Heart right ventricle (tissue), 16 donors: ENCODE measurements at places on chromosomes 7 and 10. TPM values are rescaled to one million over a fixed set of nuclear protein-coding genes. Genes with fewer than 3 reads are reported as not detected.

- no peak overlapping the region for H3K4me3 ChIP-seq
- no peaks in the 10 kb centered on the region for H3K27me3 ChIP-seq
- no peaks in the 10 kb centered on the region for H3K4me1 ChIP-seq
- no peaks in the 10 kb centered on the region for H3K36me3 ChIP-seq
- H3K27ac ChIP-seq, result no peak overlapping the region
These were observed 46.3 kb downstream of the CUL2 start for GRCh38 chr10:35043796-35044344.

DNA sequence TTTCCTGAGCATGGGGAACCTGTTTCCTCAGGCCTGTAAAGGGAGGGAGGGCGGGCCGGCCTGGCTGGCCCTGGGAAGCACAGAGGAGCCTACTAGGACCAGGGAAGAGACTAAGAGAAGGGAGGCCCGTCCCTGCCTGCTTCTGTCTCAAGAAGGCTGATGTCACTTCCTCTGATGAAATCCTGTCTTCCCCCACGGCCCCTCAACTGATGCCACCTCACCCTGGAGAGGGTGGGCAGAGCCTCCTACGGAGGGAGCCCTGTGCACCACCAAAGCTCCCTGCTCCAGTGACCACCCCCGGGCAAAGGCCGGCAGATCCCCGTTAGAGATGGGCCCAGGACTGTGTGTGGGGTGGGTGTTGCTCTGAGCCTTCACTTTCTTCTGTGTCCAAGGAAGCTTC, 1.0 kb upstream of the PILRA start:
- no peaks in the 10 kb centered on the region for H3K4me1 ChIP-seq
- no peak overlapping the region for H3K4me3 ChIP-seq
- H3K36me3 ChIP-seq, result no peaks in the 10 kb centered on the region

- no peak for DNase-seq
- H3K27me3 ChIP-seq, result no peaks in the 10 kb centered on the region
- peaks cover 28% of the 10 kb centered on the region for H3K36me3 ChIP-seq
- H3K27ac ChIP-seq, result no peak overlapping the region
- H3K4me1 ChIP-seq, result no peaks in the 10 kb centered on the region
These were observed 44.4 kb downstream of the PARP12 start for GRCh38 chr7:140018125-140019043.

GRCh38 chr7:24786941-24787340, 29.7 kb upstream of the GSDME start:
- no peak overlapping the region for H3K4me3 ChIP-seq
- H3K27me3 ChIP-seq, result no peaks in the 10 kb centered on the region
- H3K27ac ChIP-seq, result no peak overlapping the region

DNA sequence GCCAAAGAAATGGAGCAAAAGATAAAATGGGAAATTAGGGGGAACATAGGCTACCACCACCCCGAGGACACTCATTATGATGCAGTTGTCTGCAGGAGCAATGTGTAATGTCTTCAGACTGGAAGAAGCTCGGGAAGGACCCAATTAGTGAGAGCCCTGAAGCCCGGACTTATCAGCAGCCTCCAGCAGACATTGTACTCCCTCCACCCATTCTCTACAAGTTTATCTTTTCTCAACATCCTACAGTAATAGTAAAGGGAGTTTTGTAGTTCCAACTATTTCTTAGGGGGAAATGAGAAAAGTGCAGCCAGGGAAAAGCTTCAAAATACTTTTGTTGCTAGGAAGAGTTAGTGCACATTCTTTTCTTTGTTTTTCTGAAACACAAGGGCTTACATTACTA, 657.3 kb upstream of the COBL start:
- no peak for DNase-seq
- H3K27ac ChIP-seq, result no peak overlapping the region
- H3K36me3 ChIP-seq, result no peaks in the 10 kb centered on the region
- no peaks in the 10 kb centered on the region for H3K4me1 ChIP-seq

- DNase-seq, result no peak
- no peak overlapping the region for H3K27ac ChIP-seq
- no peak overlapping the region for H3K4me3 ChIP-seq
- peaks cover 47% of the 10 kb centered on the region for H3K4me1 ChIP-seq
These were observed 7.4 kb upstream of the TTYH3 start for GRCh38 chr7:2624293-2624886.

GRCh38 chr10:69213591-69214311, 6.4 kb upstream of the HKDC1 start:
- no peak overlapping the region for H3K27ac ChIP-seq
- H3K4me1 ChIP-seq, result no peaks in the 10 kb centered on the region
- DNase-seq, result no peak
- H3K27me3 ChIP-seq, result no peaks in the 10 kb centered on the region

Gene NPY
- total RNA-seq, result not detected

Gene SRRM3
- total RNA-seq, result 11.2 TPM

Gene PIP
- not detected for total RNA-seq

DNA sequence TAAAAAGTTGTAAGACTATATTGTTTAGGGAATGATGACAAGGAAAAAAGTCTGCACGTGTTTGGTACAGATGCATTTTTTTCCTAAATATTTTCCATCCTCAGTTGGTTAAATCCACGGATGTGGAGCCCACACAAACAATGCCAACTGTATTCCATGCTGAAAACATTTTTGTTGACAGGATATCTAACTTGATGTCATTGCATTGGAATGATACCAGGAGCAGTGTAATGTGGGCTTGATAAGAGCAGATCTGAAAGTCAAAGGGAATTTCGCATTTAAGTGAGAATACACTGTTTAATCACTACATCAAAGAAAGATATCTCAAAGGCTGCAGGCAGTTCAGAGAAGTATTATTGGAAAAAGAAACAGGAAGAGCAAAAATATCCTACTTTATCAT, 49.5 kb upstream of the TMEM140 start:
- no peaks in the 10 kb centered on the region for H3K27me3 ChIP-seq
- no peak for DNase-seq
- H3K36me3 ChIP-seq, result no peaks in the 10 kb centered on the region

- no peak overlapping the region for H3K4me3 ChIP-seq
- H3K27me3 ChIP-seq, result no peaks in the 10 kb centered on the region
- H3K36me3 ChIP-seq, result no peaks in the 10 kb centered on the region
These were observed 152.3 kb downstream of the SDK1 start for GRCh38 chr7:3453398-3453797.

GRCh38 chr10:78785066-78785465, 283.7 kb upstream of the ZMIZ1 start:
- H3K27me3 ChIP-seq, result no peaks in the 10 kb centered on the region
- no peak overlapping the region for H3K27ac ChIP-seq
- no peak for DNase-seq
- H3K4me1 ChIP-seq, result peaks cover 19% of the 10 kb centered on the region
- H3K36me3 ChIP-seq, result no peaks in the 10 kb centered on the region
- H3K4me3 ChIP-seq, result no peak overlapping the region

- no peaks in the 10 kb centered on the region for H3K36me3 ChIP-seq
- no peak for DNase-seq
- no peaks in the 10 kb centered on the region for H3K27me3 ChIP-seq
- no peak overlapping the region for H3K27ac ChIP-seq
- H3K4me1 ChIP-seq, result peaks cover 34% of the 10 kb centered on the region
These were observed 385.6 kb upstream of the NPVF start for GRCh38 chr7:25613912-25614311.

Gene TLL2
- 8.7 TPM for total RNA-seq

- H3K4me3 ChIP-seq, result no peak overlapping the region
- DNase-seq, result no peak
- no peaks in the 10 kb centered on the region for H3K36me3 ChIP-seq
- no peak overlapping the region for H3K27ac ChIP-seq
These were observed 108.6 kb downstream of the SRI start for GRCh38 chr7:88111140-88111743.

- H3K36me3 ChIP-seq, result no peaks in the 10 kb centered on the region
- H3K27me3 ChIP-seq, result no peaks in the 10 kb centered on the region
- no peak for DNase-seq
- peaks cover 40% of the 10 kb centered on the region for H3K4me1 ChIP-seq
These were observed 34.2 kb upstream of the ANKRD2 start for GRCh38 chr10:97538411-97538810.

Gene SPDYE11
- not detected for total RNA-seq

DNA sequence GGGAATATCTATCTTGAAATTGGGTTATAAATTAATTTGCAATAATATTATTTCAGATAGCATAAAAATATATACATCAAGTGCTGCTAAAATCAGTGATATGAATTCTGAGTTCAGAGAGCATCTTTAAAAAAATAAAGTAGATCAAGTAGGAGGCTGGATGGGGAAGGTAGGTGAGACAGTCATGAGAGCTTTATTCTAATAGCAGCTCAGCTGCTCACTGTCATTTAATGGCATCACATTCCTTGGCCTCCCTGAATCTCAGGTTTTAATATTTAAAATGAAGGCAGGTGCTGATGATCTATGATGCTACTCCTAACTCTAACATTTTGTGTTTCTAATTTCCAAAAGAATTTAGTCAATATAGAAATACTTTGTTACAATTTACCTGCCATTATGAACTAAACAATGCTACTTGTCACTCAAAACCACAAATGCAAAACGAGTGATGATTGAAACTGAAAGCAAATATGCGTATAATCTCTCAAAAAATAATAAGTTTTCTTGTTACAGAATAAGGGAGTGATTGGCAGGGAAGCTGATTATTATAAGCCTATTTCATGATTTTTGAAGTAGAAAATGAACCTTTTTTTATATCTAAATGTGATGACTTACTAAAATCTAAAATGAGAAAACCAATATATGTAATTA, 147.6 kb upstream of the CSTF2T start:
- H3K4me3 ChIP-seq, result no peak overlapping the region
- DNase-seq, result no peak
- no peaks in the 10 kb centered on the region for H3K4me1 ChIP-seq
- no peaks in the 10 kb centered on the region for H3K36me3 ChIP-seq
- H3K27me3 ChIP-seq, result no peaks in the 10 kb centered on the region

- H3K4me3 ChIP-seq, result no peak overlapping the region
- peaks cover 16% of the 10 kb centered on the region for H3K4me1 ChIP-seq
- no peaks in the 10 kb centered on the region for H3K36me3 ChIP-seq
- no peak for DNase-seq
- no peaks in the 10 kb centered on the region for H3K27me3 ChIP-seq
- H3K27ac ChIP-seq, result no peak overlapping the region
These were observed 58.7 kb downstream of the C10orf120 start for GRCh38 chr10:122640921-122641320.

DNA sequence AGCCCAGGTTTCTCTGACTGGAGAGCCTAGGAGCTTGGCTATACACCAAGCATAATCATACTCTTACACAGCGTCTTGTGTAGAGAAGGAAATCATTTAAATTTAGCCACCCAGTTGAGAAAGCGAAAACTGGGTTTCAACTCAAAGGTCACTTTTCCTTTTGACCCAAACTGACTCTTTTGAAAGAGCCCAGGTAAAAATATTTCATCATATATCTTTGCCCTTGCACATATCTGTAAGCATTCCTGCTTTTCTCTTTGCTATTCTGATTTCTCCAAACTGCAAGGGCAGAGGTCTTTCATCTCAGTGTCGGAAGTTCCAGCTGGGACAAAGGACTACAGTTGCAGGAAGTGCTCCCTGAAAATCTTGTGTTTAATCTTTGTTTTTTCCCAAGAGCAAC, 22.0 kb upstream of the ABCB4 start:
- H3K4me1 ChIP-seq, result no peaks in the 10 kb centered on the region
- H3K27me3 ChIP-seq, result no peaks in the 10 kb centered on the region
- no peaks in the 10 kb centered on the region for H3K36me3 ChIP-seq
- no peak overlapping the region for H3K27ac ChIP-seq
- DNase-seq, result no peak
- H3K4me3 ChIP-seq, result no peak overlapping the region

Gene TMEM236
- total RNA-seq, result 0.21 TPM

DNA sequence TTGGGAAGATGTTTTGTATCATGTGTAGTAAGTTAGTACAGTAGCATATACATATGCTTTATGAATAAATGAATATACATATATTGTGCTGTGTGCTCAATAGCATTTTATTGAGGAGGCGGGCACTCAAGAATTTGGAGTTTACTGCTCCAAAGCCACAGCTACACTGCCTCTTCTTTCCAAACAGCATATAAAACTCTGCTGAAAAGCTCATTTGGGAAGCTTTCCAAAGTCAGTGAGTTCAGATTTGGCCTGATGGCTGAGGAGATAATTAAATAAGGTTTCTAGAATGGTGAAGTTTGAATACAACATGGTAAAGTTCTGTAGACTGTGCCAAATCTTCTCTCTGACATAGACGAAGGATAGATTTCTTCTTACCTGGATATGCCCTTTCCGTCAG, 29.8 kb downstream of the CDK1 start:
- H3K27me3 ChIP-seq, result no peaks in the 10 kb centered on the region
- H3K27ac ChIP-seq, result no peak overlapping the region
- DNase-seq, result no peak
- H3K4me3 ChIP-seq, result no peak overlapping the region
- H3K4me1 ChIP-seq, result peaks cover 10% of the 10 kb centered on the region
- H3K36me3 ChIP-seq, result no peaks in the 10 kb centered on the region

Gene CYP2C19
- not detected for total RNA-seq

Gene CALCR
- total RNA-seq, result 0.12 TPM

GRCh38 chr10:24858288-24859270, 93.8 kb downstream of the PRTFDC1 start:
- no peak overlapping the region for H3K27ac ChIP-seq
- no peaks in the 10 kb centered on the region for H3K36me3 ChIP-seq
- H3K4me1 ChIP-seq, result peaks cover 13% of the 10 kb centered on the region
- no peak overlapping the region for H3K4me3 ChIP-seq

DNA sequence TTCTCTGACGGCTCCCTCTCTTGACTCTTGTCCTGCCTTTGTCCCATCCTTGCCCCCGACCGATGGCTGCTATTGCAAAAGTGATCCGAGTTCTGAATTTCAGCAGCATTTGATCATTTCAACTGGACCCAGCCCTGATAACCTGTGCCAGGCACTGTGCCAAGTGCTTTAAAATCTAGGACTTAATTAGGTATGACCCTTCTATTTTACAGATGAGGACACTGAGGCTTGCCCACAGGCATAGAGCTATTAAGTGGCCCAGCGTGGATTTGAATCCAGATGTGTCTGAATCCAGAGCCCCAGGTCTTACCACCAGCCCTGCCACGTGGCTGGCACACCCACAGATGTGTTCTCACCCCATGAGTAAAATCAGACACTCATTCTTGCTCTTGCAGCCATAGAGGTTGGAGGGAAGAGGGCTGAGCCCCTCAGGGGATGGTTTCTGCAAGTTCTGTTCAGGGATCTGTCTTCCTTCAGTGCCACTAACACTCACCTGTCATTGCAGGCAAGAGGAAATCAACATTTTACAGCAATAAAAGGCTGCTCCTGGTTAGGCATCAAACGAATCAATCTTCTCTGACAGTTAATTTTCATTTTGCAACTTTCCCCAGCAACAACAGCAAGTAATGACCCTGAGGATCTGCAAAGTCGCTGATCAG, 101.2 kb downstream of the GRID1 start:
- DNase-seq, result no peak
- no peak overlapping the region for H3K27ac ChIP-seq
- no peaks in the 10 kb centered on the region for H3K36me3 ChIP-seq
- H3K27me3 ChIP-seq, result peaks cover 40% of the 10 kb centered on the region
- H3K4me3 ChIP-seq, result no peak overlapping the region
- H3K4me1 ChIP-seq, result no peaks in the 10 kb centered on the region

- DNase-seq, result no peak
- H3K4me3 ChIP-seq, result no peak overlapping the region
- H3K27ac ChIP-seq, result no peak overlapping the region
- no peaks in the 10 kb centered on the region for H3K27me3 ChIP-seq
- H3K36me3 ChIP-seq, result no peaks in the 10 kb centered on the region
These were observed 193.8 kb upstream of the PHYHIPL start for GRCh38 chr10:58982470-58983239.

Gene TFR2
- not detected for total RNA-seq
